ENCODE measurements at places on chromosomes 5 and 9. TPM values are rescaled to one million over a fixed set of nuclear protein-coding genes. Genes with fewer than 3 reads are reported as not detected.

DNA sequence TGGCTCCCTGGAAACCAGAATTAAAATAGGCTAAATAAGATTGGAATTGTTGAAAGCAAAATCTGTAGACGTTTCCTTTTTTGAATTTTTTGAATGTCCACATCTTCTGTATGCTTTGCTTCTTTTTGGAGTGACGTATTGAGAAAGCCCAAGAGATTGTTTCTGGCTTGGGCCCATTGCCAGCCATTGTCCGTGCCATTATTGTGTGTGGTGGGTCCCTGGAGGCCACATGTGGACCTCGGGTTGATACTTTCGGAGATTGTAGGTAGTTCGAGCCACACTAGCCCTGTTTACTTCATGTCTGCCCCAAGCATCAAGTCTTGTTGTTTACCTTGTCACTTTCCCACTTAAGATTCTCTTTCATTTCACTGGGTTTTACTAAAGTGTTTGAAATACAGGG, 106.0 kb downstream of the PALM2AKAP2 start:
- DNase-seq = no peak

DNA sequence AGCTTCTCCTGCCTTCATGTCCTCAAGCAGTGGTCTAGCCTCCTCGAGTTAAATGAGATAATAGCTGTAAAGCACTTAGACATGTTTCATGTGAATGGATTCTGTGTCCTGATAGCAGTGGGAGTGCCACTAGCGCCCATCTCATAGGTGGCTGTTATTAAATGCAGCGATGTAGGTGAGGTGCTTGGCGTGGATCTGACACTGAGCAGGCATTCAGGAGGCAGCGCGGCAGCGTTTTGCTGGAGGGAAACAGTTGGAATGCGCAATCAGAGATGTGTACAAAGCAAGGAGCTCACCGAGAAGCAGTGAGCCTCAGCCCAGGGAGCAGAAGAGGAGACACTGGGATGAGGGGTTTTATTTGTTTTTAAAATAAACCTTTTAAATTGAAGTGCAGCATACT, 106.6 kb downstream of the RGS3 start:
- no peak for DNase-seq

- no peak for DNase-seq
These were observed 121.7 kb upstream of the NR3C1 start for GRCh38 chr5:143525176-143525575.

- DNase-seq = no peak
These were observed 25.3 kb upstream of the COL5A1 start for GRCh38 chr9:134616341-134616740.

GRCh38 chr5:38379350-38379937, 121.1 kb downstream of the EGFLAM start:
- no peak for DNase-seq

- no peak for DNase-seq
These were observed 560.3 kb upstream of the KLF4 start for GRCh38 chr9:108049671-108050494.

DNA sequence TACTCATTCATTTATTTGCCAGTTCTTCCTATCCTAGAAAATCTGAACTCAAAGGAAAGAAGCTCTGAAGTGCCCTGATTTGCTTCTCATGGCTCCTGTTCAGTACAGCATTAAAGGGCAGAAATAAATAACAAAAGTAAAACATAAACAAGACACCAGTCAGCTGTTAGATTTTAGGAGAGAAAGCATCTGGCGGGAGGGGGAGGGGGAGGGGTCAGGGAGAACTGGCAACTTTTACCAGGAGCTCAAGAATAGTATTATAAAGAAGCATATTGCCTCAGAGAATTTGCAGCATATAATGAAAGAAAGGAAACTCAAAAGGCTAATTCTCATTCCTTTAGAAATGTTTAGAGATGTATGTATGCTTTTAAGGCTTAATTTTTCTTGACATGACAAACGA, 68.1 kb downstream of the SEMA6A start:
- no peak for DNase-seq

DNA sequence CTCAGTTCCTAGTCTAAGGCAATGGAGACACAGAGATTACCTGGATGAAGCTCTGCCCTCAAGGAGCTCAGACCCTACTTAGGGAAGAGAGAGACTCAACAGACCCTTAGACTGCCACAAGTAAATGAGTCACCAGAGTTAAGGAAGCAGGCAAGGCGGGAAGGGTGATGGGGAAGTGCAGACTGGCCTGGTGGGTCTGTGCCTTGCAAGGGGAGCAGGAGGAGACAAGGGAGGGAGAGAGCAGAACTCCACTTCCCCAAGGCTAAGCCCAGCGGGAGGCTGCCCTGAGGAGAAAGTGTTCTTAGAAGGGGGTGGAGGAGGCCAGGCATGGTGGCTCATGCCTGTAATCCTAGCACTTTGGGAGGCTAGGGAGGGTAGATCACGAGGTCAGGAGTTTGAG, 83.7 kb downstream of the HRH2 start:
- no peak for DNase-seq

- no peak for DNase-seq
These were observed 4.1 kb downstream of the BTNL9 start for GRCh38 chr5:181044093-181044599.

GRCh38 chr5:107966201-107966600, 295.5 kb upstream of the EFNA5 start:
- peak; percentile 3 for DNase-seq

DNA sequence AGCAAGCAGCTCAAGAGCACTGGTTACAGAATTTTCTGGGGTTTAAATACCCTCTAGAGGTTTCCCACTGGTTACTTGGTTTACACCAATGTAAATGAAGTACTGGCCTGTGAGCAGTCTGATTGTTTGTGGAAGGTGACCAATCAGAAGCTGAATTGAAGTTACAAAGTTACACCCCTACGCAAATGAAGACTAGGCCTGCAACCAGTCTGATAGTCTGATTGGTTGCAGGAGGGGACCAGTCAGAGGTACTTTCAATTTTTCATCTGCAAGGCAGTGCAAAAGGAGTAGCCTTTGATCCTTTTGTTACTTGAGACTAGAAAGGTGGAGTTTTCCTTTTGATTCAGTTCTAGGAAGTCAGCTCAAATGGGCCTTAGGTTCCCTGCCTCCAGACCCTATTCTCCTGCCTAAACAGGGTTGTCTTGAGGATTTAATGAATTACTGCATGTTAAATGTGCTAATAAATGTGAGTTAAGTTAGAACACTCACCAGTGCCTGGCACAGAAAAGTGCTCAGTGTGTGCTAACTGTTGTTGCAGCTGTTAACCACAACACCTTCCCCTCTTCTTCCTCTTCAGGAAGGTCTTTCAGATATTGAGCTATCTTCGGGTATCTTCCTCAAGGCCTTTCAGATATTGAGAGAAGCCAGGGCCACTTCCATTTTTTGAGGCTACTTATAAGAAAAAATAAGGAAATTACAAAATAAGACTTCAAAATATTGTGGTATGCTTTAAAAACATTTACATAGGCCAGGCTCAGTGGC, 32.1 kb upstream of the CLINT1 start:
- DNase-seq = no peak

DNA sequence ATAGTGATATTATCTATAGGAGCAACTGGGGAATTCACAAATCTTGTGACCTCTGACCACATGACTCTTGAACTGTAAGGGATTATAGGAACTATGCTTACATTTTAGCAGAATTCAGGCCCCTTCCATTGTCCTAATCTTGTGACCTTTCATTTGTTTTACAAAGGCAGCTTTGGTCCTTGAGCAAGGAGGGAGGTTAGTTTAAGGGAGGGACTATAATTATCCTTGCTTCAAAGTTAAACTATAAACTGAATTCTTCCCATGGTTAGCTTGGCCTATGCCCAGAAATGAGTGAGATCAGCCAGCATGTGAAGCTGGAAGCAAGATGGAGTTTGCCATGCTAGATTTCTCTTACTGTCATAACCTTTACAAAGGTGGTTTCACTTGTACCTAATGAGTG, 51.2 kb downstream of the TARS1 start:
- no peak for DNase-seq

The CD274 gene
- total RNA-seq = 6.4 TPM
